D721Med (cell line): ENCODE measurements at places on chromosomes 4 and X.

GRCh38 chr4:130632731-130633604, 1537.0 kb downstream of the C4orf33 start:
- DNase-seq, result no peak

DNA sequence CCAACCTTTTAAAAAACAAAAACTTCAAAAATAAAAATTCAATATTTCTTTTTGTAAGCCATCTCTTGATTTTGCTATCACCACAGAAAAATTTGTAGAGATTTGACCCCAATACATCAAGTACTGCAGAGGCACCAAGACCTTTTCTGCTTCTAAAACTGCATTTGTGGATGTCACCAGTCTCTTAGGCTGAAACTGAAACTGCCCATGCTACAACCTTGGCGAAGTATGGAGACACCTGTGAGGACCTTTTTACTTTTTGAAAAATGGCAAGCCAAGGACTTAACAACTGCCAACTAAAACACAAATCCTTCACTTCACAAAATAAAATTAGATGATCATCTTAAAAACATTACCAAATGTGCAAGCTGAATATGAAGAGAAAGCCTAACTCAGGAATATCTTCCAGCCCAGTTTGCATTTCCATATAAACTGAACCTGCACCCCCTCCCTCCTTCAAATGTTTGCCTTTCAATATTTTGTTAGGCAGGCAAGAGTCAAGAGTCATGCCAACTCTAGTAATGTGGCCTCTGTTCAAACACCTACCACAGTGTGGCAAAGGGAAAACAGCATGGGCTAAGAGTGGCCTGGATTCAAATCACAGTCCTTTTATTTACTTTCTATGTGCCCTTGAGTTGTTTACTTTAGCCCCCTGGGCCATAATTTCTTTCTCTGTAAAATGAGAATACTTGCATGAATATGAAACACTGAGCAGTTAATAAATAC, 389.4 kb downstream of the OPHN1 start:
- no peak for DNase-seq

DNA sequence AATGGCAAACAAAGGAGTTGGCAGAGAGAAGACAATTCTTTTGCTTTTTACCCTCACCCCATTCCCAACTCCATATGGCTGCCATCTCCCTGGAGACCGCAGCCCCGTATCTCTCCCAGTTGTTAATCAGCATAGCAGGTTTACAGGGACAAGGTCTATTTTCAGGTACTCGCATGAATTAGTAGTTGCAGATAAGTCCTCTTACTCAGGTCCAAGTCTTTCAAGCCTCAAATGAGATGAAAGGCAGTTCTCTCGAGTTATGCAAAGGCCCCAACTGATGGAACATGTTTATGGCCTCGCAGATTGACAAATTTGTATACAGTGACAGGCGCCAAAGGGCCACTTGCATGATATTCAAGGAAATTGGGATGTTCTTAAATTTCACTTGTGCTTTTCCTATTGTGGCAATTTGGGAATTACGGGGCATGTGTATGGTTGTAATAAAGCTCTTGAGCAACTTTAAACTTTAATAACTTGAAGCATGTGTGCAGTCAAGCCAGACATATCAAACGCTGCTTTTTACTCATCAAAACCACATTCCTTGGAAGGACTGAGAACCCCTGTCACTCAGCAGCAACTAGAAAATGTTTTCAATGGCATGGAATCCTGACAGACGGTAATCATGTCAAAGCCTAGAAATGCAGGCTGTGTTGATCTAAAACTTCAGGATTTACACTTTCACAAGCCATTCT, 45.1 kb downstream of the KDR start:
- no peak for DNase-seq

DNA sequence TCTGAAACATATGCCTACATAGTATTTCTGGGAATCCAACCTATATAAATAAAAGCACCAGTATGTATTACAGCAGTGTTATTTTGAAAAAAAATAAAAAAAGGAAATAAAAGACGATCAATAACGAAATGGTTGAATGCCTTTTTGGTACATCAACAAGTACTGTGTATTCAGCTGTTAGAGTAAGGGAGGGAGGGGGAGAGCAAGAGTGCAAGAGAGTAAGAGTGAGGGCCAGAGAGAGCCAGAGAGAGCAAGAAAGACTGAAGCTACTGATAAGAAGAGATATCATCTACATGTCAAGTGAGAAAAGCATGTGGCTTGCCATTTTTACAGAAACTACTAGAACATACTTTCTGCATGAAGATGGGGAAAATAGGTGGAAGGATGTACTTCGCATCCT, 1.8 kb downstream of the SPIN4 start:
- no peak for DNase-seq

- no peak for DNase-seq
These were observed 145.6 kb upstream of the SCML1 start for GRCh38 chrX:17591741-17592110.

- no peak for DNase-seq
These were observed 161.5 kb downstream of the PPARGC1A start for GRCh38 chr4:23728393-23728792.

- DNase-seq, result no peak
These were observed 34.3 kb downstream of the METAP1 start for GRCh38 chr4:99029852-99030251.

GRCh38 chrX:48086082-48086481, 14.6 kb upstream of the ZNF630 start:
- no peak for DNase-seq

- DNase-seq, result no peak
These were observed 53.9 kb upstream of the RPS6KA3 start for GRCh38 chrX:20320461-20321159.

GRCh38 chr4:169210504-169211118, 60.1 kb downstream of the SH3RF1 start:
- no peak for DNase-seq

DNA sequence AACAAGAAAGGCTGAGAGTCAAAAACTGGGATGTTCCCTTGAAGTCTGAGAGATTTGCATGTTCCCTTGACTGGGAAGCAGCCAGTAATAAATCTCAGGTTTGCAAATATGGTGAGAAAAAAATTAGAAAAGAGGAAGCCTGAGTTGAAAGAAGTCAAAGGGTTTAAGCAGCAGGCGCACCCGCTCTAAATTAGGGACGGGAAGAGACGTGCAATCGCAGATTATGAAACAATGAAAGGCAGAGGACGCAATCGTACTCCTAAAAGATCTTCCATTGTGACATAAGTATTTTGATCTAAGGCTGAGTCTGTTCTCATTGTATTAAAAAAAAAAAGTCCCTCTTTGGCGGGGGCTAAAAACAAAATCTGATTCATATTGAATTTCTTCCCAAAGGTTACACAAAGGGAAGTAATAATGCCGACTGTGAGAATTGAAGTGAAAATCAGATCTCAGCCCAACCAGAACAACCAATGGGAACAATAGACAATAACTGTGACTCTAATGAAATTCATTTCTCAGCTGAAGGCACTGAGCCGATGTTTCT, 28.2 kb downstream of the SAT1 start:
- DNase-seq, result no peak
